ENCODE measurements at places on chromosomes 13 and 19.

- peak; percentile 84 for DNase-seq
Observed at GRCh38 chr19:35346193-35347052, 1.3 kb upstream of the FFAR1 start.

DNA sequence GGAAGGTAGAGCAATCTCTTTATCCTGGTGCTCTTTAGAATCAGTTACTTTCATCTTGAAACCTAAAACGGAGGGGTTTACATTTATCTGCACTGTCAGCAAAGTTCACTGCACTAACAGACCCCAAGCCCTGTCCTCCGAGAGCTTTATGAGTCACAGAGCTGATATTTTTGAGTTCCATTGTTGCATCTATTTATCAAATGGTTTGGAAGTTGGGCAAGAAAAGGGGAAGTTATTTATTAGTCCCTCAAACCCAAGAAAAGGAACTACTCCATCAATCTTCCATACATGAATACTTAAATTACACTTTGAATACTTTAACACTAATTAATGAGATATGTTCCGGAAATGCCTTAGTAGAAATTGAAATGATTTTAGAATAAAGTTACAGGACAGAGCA, 55.5 kb downstream of the EDNRB start:
- DNase-seq = no peak

DNA sequence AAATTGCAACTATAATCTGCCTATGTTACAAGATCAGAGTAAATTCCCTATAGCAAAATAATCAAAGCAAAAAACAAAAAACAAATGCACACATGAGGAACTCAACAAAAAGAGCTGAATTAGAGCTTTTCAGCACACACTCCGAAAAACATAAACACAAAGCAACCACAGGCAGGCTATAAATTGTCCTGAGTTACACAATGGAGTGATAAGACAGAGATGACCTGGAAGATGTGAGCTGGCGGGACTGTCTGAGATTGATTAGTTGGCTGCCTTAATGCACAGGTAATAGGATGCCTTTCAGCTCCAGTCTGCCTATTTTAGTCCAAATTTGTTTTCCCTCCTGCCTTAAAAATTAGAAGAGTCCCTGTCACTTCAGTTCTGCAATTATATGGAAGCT, 159.0 kb upstream of the FNDC3A start:
- no peak for DNase-seq

DNA sequence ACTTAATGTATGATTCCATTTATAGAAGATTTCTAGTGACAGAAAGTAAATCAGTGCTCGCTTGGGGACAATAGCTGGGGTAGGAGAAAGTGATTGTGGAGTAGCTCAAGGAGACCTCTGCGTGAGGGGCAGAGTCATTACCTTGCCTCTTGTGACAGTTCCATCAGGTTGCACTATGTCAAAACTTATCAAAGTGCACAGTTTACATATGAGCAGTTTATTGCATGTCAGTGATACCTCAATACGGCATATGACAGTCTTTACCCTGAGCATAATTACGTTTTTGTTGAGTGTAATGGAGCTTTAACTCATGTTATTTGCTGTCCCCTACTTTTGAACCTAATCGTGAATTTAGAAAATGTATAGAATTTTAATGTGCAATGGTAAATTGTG, 15.0 kb downstream of the ARHGEF7 start:
- DNase-seq = no peak

GRCh38 chr13:104442536-104442935, 1376.3 kb upstream of the SLC10A2 start:
- no peak for DNase-seq

Measured in CD4-positive, alpha-beta T cell treated with Interleukin-12 subunit alpha and Interleukin-12 subunit beta, for 1 hour (primary cell).